ENCODE measurements at places on chromosomes 7 and 10.

DNA sequence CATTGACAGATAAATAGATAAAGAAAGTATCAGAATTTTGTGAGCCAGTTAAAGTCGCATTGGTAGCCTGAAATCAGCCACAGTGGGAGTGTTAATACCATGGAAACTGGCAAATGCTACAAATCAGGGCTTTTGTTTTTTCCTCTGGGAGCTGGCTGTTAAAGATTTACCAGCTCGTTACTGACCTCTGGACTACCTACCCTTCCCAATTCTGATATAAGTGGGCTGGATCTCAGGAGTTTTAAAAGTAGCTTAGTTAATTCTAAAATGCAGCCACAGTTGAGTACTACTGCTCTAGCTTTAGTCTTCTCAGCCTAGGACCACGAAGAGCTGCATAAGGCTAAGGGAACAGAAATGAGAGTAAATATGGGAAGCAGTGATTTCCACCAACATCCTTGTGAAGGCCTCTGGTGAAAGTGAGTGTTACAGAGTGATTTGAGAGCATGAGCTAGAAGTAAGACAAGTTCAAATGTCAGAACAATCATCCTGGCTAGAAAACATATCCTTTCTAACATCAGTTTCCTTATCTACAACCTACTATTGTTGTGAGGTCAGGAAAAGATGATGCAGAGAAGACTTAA lies 53.2 kb downstream of the A1CF start:
- DNase-seq = no peak

DNA sequence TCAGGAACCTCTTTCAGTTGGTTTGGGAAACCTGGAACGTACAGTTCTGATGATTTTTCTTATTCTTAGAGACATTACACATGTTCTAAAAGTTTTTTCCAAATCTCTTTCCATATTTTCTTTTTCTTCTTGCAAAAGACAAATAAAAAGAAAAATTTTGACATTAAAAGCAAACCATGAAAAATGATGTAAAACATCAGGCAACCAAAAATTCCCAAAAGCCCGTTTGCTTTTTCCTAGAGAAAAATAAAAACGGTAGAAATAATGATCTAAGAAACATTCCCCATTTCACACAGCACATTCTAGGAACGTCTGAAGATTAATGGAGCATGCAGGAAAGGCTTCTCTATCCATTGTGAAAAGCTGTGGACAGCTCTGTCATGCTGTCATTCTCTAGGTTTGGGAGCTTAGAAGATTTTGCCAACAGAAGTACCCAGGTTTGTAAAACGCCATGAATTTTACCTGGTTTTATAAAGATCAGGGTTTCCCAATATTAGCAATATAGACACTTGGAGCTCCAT lies 11.2 kb upstream of the PRTFDC1 start:
- DNase-seq = no peak

DNA sequence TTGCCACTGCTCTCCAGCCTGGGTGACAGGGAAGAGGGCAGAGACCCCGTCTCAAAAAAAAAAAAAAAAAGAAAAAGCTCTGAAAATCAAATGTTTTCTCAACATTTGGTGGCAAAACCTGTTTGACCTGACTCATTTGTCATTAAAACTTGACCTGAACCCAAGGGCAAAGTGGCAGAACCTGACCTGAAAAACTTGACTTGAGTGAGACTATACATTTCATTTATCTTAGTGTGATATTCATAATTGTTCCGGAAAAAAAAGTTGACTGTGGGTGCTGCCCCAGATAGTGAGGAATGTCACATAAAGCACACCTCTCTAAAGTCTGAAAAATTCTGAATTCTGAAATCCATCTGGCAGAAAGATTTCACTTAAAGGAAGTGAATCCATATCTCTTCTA lies 2.3 kb upstream of the TAX1BP1 start:
- no peak for DNase-seq

- DNase-seq = no peak
Observed at GRCh38 chr7:89001306-89001705, 205.8 kb upstream of the TEX47 start.

- no peak for DNase-seq
Observed at GRCh38 chr10:87794285-87794684, 23.7 kb downstream of the ATAD1 start.

- DNase-seq = no peak
Observed at GRCh38 chr10:85916994-85917573, 449.5 kb downstream of the GRID1 start.

DNA sequence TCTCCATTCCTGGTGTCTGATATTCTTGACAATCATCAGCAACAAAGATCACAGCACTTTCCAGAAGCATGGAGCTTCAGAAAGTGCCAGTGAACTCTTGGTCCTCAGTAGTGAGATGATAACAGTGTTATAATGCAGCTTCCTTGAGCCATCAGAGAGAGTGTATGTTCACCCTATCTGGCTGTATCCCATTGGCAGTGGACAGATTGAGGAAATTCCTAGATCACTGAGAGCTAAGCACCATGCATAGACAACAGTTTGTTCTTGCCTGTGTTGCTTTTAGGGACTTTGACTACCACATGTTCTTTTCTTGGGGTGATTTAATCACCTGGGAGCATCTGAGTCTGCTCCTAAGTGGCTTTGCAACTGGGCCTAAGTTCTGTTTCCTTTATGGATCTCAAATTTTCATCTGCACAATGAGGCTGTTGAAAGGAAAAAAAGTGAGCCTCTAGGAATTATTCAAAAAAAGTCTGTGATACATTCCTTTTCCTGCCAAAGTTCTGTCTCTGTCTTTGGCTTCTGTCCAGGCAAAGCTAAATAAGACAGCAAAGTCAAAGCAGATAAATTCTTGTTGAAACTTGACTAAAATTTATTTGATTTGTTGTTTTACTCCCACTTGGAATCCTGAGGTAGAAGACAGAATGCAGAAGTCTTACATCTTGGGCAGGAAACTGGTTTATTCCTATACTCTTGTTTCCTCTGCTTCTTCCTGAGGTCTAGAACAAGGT lies 14.5 kb upstream of the ZNF282 start:
- no peak for DNase-seq

GRCh38 chr7:117001283-117001682 lies 48.0 kb downstream of the ST7 start:
- no peak for DNase-seq

DNA sequence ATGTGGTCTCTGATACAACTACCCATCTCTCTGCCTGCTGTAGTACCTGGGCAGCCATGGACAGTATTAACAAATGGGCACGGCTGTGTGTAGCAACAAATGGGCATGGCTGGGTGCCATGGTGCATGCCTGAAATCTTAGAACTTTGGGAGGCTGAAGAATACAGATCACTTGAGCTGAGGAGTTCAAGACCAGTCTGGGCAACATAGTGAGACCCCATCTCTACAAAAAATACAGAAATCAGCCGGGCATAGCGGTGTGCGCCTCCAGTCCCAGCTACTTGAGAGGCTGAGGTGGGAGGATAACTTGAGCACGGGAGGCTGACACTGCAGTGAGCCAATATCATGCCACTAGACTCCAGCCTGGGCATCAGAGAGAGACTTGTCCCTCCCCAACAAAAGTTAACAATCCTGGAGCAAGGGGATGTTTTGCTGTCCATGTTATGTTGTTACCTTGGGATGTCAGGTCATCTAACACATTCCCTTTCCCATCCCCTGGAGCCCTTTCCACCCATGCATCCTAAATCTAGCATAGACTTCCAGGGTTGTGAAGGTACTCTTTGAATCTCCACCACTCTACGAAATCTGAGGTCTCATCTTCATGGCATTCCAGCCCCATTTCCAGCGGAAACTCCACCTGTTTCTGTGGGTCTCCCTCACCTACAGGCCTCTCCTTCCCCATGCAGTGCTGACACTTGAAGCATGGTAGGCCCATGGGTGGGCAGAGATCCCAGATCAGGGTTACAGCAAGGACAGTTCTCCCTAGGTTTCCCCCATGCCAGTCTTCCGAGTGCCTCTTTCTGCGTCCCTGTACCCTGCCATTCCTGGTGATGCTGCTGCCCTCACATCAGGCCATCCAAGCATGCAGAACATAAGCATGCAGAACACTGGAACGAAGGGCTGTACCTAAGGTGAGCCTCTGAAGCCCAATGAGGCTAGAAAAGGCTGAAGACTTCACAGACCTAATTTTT lies 13.1 kb downstream of the FXYD4 start:
- no peak for DNase-seq

- no peak for DNase-seq
Observed at GRCh38 chr7:83873459-83873858, 224.5 kb upstream of the SEMA3E start.

- no peak for DNase-seq
Observed at GRCh38 chr7:137245890-137246289, 97.6 kb downstream of the PTN start.

Measured in activated CD4-positive, alpha-beta T cell treated with anti-CD3 and anti-CD28 coated beads, Interleukin-2, amount 50 U/mL, for 16 hours (primary cell).